Renal cortical epithelial cell (primary cell): ENCODE measurements at places on chromosomes 1 and 21.
A peak's percentile ranks its signal among the peaks of the same experiment; 100 is the strongest.

DNA sequence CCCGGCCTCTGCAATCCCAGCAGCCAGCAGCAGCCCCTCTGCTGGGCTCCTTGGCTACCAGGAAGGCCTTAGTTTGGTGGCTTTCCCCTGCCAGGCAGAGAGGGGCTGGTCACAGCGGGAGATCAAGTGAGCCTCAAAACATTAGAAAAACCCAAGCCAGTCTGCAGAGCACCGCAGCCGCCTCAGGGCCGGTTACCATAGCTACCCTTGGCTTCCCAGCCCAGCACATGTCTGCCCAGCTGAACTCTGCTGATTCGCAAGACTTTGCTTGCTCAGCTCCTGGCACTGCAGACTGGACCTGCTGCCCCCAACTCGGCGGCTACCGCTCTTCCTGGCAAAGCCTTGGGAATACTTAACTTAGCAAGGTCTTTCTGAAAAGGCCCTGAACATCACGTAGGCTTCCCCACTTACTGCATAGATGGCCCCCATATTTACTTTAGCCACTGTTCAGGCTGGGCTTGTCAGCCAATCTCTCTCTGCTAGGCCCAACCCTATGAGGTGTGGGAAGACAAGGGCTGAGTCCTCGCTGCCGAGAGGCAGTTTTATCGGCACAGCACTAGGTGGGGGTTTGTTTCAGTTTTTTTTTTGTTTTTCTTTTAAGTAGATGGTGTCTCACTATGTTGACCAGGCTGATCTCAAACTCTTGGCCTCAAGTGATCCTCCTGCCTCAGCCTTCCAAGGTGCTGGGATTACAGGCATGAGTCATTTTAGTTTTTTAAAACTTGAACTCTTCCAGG is 28.6 kb upstream of the PLEKHG5 start:
- peak; percentile 83 for DNase-seq

GRCh38 chr1:19644395-19644680 is 227 bp downstream of the NBL1 start:
- no peak for DNase-seq

DNA sequence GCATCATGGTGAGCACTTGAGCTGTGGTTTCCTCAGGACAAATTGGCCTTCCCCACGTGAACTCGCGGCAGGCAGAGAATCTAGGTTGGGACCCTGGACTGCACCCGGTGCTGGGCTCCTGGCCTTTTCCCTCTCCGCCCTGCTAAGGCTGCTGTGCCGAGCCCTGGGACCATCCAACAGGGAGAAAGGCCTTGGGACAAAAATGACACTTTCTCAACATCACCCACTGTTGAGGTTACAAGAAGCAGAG is 9.2 kb upstream of the UMODL1 start:
- DNase-seq, result no peak

DNA sequence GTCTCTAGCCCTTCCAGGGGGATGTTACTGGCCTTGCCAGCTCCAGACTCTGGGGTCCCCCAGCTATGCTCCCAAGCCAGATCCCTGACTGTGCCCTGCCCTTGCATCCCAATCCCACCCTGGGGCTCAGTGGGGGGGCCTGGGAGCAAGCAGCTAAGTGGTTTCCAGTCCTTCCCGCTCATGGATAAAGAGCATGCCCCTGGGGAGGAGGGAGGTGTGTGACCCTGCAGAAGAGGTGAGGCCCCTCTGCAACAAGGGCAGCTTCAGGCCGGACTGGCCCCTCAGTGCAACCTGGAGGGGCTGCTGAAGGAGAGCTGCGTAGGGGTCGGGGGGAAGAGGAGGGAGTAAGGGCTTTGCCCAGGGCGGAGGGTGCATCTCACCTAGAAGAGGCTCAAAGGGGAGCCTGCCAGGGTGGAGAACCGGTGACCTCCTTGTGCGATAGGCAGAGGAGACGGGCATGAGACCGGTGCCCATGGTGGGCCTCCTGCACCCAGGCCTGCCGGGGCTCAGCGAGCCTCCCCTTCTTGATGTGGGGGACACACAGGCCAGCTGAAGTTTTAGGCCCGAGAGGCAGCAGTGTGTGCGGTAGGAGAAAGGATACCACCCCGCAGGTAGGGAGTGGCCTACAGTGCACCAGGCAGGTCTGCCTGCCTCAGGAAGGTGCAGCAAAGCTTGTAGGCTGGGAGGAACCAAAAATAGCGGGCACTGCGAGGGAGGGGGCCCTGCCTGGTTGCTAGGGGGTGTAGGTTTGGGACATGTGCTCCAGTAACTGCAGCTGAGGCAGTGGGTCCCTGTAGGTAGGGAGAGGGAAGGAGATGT is 3.1 kb downstream of the OBSCN start:
- DNase-seq, result no peak

DNA sequence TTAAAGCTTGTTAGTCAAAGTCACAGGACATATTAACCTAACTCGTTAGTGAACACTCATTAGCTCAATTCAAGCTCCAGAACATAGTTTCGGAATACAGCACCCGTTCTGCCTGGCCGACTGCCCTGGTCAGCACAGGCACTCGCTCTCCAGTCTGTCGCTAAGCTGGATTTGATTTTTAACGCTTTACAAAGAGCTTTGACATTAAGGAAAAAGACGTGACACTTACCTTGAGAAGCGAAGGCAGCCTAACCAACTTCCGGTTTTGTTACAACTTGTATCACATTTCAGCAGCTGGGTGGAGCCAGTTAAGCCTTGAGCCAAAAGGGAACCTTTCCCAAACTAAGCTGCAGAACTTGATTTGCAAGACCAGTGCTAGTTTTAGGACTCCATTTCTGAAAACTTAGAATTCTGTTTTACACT is at the start of gene FRRS1:
Gene FRRS1 (minus strand): TSS at position 258 of the 423 bp plus-strand sequence. CDS start 17,867 bp downstream, outside the sequence.
- peak; percentile 95 for DNase-seq

GRCh38 chr1:12345350-12346217 is 115.8 kb downstream of the VPS13D start:
- DNase-seq, result no peak

- DNase-seq, result no peak
These were observed 637 bp upstream of the MYBPHL start for GRCh38 chr1:109307274-109308021.

DNA sequence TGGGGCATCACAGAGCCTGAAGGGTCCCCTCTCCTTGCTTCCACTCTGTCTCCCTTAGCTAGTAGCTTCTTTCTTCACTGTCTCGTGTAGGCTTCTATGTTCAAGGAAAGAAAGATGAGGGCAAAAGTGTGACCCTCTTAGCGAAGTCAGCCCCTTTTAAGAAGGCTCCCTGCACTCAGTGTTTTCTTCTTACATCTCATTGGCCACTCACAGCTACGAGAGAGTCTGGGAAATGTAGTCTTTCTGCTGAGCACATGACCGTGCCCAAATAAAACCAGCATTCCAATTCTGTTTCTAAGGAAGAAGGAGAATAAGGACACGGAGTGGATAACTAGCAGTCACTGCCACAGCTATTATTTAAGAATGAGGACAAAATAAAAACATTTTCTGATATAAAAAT is 104.9 kb upstream of the TNR start:
- DNase-seq, result no peak

DNA sequence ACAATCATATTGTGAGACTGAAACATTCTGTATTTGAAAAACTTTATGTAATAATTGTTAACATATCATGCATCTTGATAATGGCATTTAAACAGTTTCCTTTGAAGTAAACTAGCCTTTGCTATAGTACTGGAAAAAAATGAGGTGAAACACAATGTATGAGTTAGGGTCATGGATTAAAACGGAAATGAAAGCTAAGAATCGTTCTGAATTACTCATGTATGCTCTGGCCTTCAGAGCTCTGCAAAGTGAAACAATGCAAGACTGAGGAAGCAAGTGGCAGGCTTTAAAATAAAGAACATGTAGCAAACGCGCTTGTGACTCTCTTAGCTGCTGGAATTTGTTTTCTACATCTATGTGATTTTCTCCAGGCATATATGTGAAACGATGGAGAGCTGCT is 317.1 kb downstream of the DPYD start:
- peak; percentile 21 for DNase-seq

GRCh38 chr1:234544087-234544579 is 65.2 kb upstream of the TARBP1 start:
- DNase-seq, result peak; percentile 87

GRCh38 chr1:203769505-203770343 is 4.7 kb downstream of the LAX1 start:
- peak; percentile 98 for DNase-seq

DNA sequence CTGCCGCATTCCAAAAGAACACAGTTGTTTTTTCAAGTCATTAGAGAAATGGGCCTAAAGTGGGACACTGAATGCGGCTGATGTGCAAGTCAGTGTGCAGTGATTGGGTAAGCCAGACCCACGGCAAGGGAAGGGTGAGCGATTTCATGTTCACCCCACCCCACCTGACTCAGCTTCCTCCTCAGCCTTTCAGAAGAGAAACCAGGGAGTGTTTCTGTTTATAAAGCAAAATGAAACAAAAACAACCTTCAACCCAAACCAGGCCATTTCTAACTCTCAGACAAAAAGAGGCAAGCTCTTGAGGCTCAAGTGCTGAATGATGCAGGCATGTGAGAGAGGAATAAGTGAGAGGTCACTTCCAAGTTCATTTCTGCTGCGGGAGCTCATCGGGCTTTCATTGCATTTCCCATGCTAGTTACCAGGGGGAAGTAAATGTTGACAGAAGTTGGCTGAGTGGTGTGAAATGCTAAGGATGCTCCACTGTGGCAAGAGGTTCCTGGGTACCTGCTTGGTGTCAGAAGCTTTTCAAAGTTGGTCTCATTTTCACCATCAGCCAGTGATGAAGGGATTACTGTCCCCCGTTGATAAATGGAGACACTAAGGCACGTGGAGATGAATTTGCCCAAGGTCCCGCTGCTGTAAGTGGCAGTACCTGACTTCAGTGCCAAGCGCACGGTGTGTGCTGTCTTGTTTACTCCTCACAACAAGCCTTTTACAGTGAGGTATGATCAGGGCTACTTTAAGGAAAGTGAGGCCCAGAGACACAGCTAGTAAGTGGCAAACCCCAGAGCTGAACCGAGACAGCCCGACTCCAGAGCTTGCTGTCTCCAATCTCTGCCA is 29.1 kb downstream of the STPG1 start:
- peak; percentile 86 for DNase-seq

DNA sequence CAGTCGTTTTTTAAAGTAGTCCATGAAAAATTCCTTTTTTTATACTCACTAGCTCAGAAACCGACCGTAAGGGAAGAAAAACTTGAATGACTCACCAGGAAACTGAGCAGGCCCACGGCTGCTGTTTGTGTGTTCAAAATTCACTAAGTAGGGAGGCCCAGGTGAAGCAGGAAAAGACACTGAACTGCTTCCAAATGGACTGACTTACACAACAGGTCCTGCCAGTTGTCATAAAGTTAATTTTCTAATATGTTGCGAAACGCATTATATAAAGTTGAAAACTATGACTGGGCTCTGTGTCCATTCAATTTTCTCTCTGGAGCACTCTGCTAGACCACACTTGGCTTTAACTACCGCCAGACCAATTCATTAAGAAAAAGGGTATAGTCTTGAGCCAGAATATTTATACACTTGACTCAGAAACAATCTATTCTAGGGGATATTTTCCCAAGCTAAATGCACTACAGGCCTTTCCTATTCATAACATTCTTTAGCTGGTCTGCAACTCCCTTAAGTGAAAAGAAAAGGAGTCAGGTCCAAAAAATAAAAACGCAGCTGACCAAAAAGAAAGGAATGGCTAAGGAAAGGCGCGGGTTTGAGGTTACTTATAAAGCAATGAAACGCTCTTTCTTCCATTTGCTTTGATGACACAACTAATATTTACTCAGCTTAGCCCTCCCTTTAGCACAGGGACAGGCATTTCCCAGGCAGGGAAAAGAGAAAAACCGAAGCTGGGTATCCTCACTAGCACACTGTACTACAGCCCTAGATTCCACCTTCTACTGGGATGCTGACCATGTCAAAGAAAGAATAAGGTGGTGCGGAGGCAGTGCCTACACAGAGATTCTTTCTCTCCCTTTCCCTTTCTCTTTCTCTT is 306.3 kb upstream of the ESRRG start:
- peak; percentile 99 for DNase-seq

DNA sequence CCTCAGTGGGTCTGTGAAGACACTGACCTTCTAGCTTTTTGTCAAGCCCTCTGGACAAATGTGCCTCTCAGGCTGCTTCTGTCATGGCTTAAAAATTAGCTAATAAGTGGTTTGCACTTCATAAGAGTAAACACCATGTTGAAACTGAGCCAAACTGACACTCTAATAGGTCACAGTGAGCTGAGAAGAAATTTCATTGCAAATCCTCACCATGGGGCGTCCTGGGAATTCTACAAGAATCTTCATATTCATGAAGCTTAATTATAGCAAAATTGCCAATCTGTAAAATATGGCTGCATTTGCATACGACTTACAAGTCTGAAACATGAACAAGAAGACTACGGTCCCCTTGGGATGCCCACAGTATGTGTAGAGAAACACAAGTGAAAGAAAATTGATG is 188.6 kb downstream of the DSCAM start:
- DNase-seq, result no peak

- DNase-seq, result no peak
These were observed 17.0 kb upstream of the CAPN8 start for GRCh38 chr1:223682502-223682901.

DNA sequence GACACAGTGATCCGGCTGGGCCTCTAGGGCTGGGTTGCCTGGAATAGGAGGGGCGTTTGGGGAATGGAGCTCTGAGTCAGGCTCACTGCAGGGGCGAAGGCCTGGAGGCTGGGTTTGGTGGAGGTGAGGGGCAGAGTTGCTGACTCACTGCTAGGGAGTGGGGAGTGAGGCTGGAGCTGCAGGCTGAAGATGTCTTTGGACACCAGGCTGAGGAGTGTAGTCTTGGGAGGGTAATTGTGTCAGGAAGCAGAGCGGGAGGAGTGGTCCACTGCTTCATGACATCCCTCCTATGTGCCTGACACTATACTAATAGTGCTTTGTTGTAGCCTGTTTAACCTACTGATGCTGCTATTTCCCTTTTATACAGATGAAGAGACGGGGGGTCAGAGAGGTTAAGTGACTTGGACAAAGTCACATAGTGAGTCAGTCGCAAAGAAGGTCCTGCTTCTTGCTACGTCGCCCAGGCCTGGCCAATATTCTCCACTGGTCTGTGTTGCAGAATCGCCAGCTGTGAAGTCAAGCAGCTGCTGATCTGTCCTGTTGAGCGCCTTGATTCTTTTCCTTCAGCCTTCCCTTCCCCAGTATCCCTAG is 13.6 kb downstream of the ACTL8 start:
- DNase-seq, result peak; percentile 72

- DNase-seq, result peak; percentile 69
These were observed 1.9 kb downstream of the S100A11 start for GRCh38 chr1:152034654-152035538.

DNA sequence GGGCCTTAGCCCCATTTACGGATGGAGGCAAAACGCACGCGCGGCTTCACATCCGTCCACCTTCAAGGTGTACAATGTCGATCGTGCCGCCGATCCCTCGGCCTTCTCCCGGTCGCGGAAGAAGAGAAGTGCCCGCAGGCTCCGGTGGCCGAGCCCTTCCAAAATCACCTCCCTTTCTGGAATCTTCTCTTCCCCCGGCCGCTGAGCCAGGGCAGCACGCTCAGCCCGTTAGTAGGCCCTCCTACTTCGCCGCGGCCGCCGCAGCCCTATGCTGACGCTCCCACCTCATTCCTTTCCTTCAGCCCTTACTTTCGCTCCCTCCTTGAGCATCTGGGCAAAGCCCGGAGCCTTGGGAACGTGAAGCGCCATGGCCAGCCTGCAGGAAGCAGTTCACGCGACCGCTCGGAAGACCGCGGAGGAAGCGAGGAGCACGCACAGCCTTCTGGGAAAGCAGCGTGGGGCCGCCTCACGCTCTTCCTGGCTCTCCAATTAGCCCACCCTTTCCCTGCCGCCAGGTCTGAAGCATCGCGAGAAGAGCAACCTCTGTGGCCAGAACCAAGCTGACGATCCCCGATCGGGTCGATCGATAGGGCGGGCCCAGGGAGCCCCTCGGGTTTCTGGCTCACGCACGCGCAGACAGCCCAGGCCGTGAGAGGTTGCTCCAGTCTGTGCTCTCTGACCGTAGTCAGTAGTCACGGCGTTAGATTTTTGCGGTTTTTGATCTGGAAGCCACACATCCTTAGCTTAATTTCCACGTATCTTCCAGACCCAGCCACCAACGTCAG is at the start of gene CCT8:
Gene CCT8 (minus strand): TSS at position 427 of the 785 bp plus-strand sequence. CDS start 58 bp downstream, at position 369.
- peak; percentile 97 for DNase-seq
